Mucosa of gallbladder (tissue), 1 donor: ENCODE measurements at places on chromosomes 7 and 10.

GRCh38 chr7:98134420-98135228, 28.0 kb downstream of the LMTK2 start:
- DNase-seq = no peak

DNA sequence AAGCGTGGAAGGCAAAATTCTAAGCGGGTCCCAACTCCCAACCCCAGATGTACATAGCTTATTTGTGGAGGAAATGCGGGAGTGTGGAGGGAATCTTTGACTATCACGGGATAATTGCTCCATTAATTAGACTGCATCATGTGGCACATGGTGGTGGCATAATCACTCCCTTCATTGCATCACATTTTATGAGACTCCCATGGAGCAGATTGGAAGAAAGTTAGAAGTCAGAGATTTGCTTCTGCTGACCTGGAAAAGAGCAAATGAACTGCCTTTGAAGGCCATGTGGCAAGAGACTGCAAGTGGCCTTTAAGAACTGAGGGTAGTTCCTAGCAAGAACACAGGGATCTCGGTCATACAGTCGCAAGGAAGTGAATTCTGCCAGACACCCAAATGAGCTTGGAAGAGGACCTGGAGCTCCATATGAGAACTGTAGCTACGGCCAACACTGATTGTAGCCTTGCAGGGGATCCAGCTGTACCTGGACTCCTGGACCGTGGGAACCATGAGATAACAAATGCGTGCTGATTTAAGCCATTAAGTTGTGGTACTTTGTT, 37.1 kb upstream of the ITGB1 start:
- no peak for DNase-seq

GRCh38 chr10:71621231-71622153, 98.1 kb downstream of the C10orf105 start:
- no peak for DNase-seq

- no peak for DNase-seq
These were observed 8.0 kb upstream of the CCDC71L start for GRCh38 chr7:106668861-106669524.

- DNase-seq = no peak
These were observed 79.5 kb upstream of the SEMA3A start for GRCh38 chr7:84274029-84274638.

DNA sequence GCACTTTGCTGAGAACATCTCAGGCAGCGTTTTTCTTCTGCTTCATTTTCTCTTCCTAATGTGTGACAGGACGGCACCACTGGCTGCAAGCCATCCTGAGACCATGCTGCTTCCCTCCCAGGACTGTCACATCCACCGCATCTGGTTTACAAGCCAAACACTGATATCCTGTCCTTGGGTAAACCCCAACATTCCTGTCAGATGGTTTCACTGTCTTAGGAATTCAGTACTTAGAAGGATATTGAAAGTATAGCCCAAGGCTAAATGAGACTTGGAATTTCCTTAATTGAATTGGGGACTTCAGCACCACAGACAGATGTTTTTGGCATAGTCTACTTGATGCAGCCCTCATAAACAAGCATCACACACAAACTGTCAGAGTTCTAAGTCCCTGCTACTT, 74.2 kb upstream of the PLXNA4 start:
- no peak for DNase-seq

DNA sequence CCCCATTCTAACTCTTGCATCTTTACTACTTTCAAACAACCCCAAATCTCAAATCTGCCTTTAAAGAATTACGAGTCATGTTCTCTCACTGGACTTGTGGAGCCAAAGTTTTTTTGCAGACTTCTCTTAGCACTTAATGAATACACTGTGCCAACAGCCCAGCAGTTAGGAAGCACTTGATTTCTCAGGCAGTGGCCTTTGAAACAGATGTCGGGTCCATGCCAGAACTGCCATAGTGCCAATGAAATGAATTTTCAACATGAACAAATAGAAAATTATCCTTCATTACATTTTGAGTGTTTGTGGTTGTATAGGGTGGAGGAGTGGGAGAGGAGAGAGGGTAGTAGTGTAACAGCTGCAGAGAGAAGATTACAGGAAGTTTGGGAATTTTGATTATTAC, 5.9 kb downstream of the BORCS7 start:
- no peak for DNase-seq

DNA sequence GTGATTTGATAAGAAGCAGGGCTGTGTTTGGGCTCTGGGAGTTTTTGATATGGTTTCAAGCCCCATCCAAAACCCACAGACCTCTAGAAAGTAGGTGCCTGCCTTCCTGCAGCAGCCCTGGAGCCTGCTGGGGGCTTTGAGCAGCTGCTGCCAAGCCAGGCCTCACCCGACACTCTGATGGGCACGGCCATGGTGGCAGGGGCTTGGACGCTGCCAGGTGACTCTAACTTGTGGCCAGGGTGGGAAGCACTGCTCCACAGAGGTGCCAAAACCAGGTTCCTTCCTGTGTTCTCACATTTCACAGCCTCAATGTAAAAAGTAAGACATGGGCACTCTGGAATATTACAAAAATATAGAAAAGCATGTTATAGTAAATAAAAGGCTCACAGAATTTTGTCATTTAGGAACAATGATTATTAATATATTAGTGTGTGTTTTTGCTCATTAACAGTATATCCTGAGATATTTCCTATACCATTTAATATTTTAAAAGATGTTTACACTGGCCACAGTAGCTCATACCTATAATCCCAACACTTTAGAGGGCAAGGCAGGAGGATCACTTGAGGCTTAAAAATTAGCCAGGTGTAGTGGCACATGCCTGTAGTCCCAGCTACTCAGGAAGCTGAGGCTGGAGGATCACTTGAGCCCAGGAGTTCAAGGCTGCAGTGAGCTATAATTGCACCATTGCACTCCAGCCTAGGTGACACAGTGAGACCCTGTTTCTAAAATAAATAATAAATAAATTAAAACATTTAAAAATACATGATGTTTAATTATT, 95.1 kb downstream of the EGFR start:
- DNase-seq = no peak
